ENCODE measurements at places on chromosomes 5 and 9.
A peak's percentile ranks its signal among the peaks of the same experiment; 100 is the strongest.

DNA sequence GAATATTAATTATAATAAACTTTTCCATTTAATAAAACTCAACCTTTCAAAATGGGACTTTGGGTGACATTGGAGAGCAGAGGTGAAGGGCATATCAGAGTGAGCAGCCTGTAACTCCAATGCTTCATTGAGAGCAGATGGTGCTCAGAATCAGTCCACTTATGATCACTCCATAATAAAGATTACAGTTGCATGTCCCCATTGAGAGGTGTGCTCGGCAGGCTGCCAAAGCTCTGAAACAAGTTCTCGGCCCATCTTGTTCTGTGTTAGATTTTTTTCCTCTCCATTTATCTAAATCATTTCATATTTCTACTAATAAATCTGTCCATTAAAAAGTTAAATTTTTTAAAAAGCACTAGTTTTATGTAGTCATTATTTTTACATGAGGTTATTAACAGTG, 1786.4 kb upstream of the WWC1 start:
- no peak for DNase-seq

- DNase-seq, result no peak
These were observed 84.7 kb downstream of the HSD17B3 start for GRCh38 chr9:96217294-96217707.

- DNase-seq, result no peak
These were observed 171.6 kb downstream of the GAS1 start for GRCh38 chr9:86775718-86776117.

- DNase-seq, result peak; percentile 67
These were observed 289.5 kb downstream of the DOCK8 start for GRCh38 chr9:503881-504852.

DNA sequence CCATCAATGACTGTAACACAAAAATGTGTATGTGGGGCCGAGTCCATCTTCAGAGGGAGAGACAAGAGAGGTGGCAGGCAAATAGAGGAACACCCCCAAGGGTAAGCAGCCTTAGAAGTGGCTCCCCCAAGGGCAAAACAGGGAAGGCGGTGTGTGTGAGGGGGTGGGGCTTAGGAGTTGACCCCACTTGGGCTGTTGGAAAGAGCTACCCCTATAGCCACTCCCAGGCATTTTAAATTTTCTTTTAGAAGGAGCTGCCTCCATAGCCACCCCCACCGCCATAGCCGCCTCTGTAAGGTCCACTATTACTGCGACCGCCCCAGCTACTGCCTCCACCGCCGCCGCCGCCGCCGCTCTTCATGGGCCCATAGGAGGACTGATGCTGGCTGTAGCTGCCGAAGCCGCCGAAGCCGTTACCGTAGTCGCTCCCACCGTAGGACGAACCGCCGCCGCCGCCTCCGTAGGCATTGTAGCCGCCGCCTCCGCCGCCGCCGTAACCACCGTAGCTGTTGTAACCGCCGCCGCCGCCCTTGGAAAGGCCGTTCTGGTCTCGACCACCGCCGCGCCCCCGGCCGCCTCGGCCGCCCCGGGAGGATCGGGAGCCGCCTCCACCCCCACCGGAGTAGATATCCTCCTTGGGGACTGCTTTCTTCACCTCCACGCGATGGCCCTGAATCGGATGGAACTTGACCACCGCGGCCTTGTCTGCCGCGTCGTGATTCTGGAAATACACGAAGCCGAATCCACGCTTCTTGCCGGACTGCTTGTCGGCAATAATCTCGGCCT, 1.1 kb downstream of the HNRNPA0 start:
- peak; percentile 26 for DNase-seq

- no peak for DNase-seq
These were observed 19.6 kb downstream of the MRPL36 start for GRCh38 chr5:1779782-1780613.

DNA sequence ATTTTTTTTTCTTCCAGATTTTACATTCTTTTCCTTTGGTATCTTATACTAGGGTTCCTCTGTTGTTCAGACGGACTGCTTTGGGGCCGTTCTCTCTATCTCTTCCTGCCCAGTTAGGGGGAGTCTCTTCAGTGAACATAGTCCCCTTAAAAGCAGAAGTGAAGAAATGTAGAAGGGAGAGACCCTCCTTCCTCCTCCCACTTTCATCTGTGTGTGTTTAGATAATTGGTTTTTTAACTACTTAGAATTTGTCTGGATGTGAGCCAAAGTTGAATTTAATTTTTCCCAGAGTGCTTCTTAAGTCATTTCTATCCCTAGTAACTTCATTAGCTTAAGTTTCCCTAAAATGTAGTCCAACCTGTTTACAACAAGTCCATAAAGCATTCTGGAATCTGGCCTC, 167.5 kb downstream of the HACD4 start:
- DNase-seq, result peak; percentile 53

DNA sequence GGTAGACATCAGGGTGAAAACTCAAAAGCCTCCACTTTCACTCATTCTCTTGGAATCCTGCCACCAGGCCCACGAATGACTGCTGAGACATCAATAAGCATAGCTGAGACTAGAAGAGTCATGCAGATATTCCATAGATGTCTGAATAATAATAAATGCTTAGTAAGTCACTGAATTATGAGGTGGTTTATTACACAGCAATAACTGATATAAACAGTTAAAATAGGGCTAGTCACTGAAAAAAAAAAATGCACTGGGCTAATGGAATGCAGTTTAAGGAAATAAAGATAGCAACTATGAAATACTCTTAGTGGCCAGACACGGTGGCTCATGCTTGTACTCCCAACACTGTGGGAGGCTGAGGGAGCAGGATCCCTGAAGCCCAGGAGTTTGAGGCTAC, 262.8 kb upstream of the CDH6 start:
- no peak for DNase-seq

DNA sequence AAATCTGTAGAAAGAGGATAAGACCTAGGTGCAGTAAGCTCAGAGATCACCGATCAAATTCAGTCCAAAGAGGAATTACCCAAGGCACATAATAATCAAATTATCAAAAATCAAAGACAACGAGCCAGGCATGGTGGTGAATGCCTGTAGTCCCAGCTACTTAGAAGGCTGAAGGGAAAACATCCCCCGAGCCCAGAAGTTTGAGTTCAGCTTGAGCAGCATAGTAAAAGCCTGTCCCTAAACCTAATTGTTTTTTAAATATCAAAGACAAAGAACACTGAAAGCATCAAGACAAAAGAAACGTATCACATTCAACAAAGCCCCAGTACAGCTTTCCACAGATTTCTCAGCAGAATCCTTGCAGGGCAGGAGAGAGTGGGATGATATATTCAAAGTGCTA, 122.9 kb downstream of the CEP120 start:
- DNase-seq, result no peak

- no peak for DNase-seq
These were observed 125.4 kb upstream of the SPDL1 start for GRCh38 chr5:169458221-169458620.

DNA sequence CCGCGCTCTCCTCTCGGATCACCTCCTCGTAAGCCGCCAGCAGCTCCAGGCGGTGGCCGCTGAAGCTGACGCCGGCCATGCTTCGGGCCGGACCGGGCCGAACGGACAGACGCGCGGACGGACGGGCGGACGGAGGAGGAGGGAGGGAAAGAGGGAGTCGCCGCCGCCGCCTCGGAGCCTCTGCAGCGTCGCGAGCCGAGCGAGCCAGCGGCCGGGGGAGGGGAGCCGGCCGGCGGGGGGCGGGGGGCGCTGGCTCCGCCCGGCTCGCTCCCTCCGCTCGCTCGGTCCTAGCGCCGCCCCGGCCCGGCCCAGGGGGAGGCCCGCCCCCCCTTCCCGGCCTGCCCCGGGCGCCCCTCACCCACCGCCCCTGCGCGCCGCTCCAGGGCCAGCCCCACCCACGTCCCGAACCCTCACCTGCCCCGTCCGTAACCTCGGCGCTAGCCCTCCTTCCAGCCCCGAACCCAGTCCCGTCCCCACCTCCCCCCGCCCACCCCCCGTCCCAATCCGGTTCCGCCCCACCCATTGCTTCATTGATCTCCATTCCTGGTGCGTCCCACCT, at the start of gene DBN1:
Gene DBN1 (minus strand): TSS at position 192 of the 559 bp plus-strand sequence. CDS start 113 bp downstream, at position 79.
- no peak for DNase-seq
